ENCODE measurements at places on chromosomes 3 and 15.

- no peak for DNase-seq
Measured at GRCh38 chr3:122092460-122093165, 37.5 kb downstream of the CD86 start.

DNA sequence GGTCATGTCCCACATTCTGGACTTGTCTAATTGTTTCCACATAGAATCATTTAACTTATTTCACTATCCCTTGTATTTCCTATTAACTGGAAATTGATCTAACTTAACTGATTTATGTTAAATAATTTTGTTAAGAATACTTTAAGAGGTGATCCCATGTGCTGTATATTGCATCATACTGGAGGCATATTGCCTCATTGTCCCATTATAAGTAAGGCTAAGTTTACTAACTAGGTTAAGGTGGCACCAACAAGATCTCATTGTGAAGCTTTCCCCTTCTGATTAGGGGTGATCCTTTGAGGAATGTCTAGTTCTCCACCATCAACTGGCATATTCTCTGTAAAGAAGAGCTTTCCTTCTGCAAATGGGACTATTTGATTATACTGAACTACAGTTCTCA, 24.4 kb downstream of the MAP1A start:
- DNase-seq = no peak

- no peak for DNase-seq
Measured at GRCh38 chr3:5012367-5012766, 33.1 kb downstream of the BHLHE40 start.

- DNase-seq = no peak
Measured at GRCh38 chr3:190064112-190064511, 56.6 kb downstream of the P3H2 start.

- DNase-seq = no peak
Measured at GRCh38 chr3:108822123-108822897, at the start of gene TRAT1. Gene TRAT1, plus strand, starts transcription at chr3:108822786. Its CDS starts 142 bp downstream, at chr3:108822928.

DNA sequence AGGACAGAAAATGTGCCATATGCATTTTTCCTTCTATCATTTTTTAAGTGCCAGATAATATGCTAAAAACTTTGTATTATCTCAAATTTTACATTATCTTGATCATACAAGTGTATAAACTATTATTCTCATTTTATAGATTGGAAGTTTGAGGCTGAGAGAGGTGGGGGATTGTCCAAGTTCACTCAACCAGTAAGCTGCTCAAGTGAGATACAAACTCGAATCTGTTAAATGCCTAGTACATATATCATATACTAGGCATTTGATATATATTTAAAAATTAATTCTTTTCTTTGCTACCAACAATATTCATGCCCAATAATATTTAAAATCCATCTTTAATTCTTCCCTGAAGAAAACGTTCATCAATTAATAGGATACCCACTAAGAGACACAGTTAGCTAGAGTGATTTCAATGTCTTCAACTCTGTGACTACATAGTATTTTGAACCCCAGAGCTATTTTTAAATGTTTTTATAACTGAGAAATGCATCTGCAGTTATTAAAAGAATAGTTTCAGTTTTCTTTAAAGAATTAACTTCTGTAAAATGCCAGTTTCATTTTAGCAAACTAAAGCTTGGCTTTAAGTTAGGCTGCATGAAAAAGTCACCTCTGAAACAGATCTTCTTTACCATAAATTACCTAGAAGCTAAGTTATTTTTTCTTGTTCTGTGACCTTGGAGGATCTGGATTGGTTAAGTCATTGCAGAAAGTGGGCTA, 40.4 kb downstream of the IQCB1 start:
- DNase-seq = no peak

DNA sequence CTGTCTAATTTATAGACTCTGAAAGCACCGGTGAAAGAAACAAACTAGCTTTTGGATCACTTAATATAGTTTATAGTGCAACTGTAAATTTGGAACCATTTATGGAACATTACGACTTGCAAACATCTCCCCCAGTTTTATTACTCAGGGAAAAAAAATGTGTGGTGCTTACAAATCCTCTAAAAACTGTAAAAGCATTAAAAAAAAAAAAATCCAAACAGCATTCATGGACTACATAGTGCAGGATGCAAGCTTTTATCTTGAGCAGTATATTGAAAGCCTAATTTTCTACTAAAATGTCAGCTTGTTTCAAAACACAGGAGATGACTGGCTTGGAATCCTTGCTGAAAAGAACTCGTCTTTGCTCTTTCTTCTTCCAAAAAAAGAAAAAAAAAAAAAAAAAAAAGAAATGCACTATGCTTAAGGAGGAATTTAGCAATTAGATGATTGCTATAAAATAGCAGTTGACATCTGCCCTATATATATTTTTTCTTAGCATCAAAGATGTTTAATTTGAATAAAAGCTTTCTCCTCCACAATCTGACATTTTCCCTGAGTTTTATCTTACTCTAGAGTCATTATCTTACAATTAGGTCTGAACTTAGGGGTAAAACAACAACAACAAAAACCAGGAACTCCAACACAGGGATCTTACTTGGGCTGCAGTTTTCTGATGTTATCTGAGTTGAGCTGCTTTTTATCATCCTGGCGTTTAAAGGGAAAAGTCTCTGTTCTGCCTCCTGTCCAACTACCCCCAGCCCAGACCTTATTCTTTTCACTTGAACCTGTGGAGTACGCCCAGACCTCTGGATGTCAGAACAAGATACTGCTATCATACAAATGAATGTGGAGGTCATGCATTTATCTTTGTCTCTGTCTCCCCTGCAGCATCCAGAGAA, 62.6 kb upstream of the PDZRN3 start:
- no peak for DNase-seq

GRCh38 chr3:28947061-28947460, 333.8 kb upstream of the RBMS3 start:
- DNase-seq = no peak

- DNase-seq = no peak
Measured at GRCh38 chr3:194045289-194045688, 90.7 kb upstream of the HES1 start.

DNA sequence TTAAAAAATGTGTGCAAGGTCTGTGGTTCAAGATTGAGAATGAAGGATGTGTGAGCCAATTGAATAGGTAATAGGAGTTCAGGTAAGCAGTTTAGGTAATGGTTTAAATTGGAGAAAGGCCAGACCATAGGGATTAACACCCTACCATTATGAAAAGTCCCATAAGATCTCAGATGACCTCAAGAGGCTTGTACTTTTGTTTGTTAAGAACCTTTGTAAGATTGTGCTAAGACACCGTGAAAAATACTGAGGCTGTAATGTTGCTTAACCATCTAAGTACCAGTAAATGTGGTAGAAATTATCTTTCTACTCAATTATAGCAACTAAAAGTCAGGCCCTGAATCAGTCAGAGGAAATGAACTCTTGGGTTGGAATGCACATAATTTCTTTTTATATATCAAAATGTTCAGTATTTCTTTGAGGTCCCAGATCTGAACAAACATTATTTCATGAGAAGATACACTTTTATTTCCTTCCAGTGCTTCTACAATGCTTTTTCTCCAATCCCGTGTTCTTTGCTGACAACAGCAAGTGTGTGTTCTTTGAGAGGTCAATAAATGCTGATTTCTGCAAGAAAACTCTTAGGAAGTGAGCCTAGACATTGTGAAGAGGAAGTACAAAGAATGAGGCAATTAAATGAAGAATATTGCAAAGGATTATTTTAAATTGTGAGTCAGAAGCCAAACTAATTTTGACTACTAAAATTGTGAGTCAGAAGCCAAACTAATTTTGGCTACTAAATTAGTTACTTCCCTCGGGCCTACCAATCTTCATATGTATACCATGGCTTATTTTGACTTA, 66.4 kb downstream of the TCF12 start:
- no peak for DNase-seq

- no peak for DNase-seq
Measured at GRCh38 chr3:38147421-38147820, 9.0 kb downstream of the MYD88 start.

- DNase-seq = no peak
Measured at GRCh38 chr15:79041601-79042168, 48.9 kb downstream of the RASGRF1 start.

DNA sequence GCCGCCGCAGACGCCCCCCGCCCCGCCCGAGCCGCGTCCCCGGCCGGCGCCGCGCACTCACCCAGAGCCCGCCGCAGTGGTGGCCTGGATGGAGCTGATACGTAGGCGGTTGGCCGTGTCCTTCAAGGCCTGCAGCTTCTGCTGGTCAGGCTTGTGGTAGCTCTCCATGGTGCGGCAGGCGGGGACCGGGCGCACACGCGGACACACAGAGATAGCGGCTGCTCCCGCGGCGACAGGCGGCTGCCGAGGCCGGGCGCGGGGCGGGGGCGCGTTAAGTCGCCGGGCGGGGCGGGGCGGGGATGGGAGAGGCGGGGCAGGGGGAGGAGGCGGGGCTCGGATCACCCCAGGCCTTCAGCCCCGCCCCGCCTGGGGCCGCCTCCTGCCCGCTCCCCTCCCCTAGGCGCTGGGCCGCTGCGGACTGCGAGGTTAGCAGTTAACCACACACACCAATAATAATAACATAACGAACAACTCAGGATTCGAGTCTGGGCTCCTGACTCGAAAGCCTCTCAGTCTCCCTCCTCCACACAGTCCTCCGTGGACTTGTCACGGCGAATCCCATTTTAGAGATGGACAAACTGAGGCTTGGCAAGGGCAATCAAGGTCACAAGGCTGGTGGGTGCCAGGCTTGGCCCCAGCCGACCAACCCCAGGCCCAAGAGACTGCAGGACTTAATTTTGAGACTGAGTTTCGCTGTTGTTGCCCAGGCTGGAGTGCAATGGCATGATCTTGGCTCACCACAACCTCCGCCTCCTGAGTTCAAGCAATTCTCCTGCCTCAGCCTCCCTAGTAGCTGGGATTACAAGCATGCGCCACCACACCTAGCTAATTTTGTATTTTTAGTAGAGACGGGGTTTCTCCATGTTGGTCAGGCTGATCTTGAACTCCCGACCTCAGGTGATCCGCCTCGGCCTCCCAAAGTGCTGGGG, at the start of gene TKT:
TSS of gene TKT (minus strand) at position 248 of the 929 bp plus-strand sequence. CDS start at position 168, 80 bp downstream.
- peak; percentile 89 for DNase-seq

DNA sequence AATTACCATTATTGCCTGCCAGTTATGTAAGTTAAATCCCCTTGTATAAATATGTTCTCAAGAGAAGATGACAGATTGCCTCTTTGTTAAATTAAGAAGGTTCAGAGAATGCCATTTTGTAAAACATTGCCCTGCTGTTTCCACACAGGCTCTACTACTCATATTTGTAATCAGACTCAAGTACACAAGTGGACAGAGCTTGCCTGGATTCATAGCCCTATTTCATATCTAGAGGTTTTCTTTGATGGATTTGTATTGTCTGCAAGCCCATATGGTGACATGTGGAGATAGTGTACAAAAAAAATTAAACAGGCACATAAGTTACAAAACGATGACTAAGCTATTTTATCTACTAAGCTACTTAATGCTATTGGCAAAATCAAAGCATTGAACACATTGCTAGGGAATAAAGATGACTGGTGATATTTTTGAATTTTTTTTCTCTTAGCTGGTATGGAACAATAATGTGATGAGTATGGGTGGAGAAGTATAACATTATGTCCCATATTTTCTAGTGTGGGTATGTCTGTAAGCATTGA, 1286.6 kb upstream of the ALCAM start:
- DNase-seq = no peak

DNA sequence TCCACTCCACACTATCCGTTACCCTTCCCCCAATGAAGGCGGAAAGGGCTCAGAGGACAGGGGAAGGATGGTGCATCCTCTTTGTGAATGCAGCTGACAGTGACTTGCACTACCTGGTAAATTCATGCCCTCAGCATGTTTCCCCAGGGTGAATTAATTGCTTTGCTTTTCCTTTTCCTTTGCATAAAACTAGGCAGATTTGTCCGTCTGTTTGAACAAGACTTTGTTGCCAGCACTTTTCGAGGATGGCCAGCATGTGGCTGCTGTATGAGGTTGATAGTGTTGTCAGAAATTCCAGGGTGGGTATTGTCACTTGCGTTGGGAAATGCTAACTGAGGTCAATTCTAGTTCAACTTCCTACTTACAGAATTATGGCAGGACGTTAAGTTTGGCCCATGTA, 79.0 kb upstream of the RARB start:
- no peak for DNase-seq

DNA sequence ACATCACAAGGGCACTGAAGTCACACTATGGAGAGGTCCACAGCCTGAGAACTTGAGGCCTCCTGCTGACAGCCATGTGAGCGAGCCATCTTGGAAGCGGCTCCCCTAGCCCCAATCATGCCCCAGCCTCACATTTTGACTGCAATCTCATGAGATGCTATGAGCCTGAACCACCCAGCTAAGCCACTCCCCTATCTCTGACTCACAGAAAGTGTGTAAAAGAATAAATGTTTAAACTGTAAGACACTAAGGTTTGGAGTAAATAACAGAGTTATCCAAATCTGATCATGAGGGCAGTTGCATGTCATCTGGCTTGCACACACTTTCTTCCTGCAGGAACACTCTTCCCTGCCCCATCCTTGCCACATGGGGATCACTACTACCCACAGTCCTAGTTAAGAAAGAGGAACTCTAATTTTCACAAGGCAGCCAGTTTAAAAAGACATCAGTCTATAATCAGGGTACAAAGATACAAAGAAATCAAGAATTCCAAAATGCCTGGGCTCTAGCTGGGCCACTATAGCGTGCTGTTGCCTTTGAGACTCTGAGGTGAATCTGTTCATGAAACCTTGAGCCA, 494.2 kb downstream of the FOXP1 start:
- no peak for DNase-seq

DNA sequence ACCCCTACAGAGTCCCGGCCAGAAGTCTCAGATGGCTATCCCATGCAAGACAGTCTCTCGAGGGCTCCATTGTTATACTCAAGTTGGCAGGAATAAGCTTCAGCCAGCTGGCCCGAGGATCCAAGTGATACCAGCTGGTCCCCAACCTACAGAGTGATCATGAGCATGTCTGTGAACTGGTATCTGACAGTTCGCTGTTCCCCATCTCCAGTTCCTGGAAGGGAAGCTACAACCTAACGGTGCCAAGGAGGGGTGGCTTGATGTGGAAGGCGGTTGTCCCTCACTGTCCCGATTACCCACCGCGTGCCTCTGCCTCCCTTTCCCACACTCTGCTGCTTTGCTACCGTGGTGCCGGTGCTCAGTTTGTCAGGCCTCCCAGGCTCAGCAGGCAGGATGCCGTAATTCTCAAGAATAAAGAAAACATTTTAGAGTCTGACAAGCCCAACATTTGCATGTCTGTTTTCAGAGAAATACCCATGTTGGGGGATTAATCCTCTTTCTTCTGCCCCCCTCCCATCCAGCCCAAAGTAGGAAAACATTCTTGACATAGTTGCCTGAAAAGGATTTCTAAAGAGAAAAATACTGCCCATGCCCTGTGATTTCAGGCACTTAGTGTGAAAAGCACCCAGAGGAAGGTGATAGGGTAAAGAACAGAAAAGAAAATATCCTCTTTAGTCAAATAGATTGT, 49.4 kb upstream of the HES1 start:
- peak; percentile 68 for DNase-seq
